CD4-positive, alpha-beta T cell treated with Interleukin-21 for 1 hour (primary cell): ENCODE measurements at places on chromosomes 11 and 22.
A peak's percentile ranks its signal among the peaks of the same experiment; 100 is the strongest.

DNA sequence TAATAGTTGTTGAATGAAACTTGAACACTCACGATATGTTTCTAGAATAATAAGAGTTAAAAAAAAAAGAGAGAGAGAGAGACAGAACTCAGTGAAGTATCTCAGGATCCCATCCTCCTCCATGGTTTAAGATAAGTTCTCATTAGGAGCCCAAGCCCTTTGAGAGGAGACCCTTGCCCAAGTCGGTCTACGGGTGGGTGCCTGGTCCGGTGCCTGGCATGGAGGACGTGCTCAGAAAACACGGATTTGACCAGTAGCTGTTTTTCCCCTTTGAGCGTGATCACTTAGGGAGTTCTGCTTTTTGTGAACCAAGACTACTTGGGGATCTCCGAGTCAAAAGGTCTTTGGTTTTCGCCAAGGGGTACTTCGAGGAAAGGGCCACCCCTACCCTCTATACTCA lies 40.6 kb downstream of the CACNG2 start:
- no peak for DNase-seq

DNA sequence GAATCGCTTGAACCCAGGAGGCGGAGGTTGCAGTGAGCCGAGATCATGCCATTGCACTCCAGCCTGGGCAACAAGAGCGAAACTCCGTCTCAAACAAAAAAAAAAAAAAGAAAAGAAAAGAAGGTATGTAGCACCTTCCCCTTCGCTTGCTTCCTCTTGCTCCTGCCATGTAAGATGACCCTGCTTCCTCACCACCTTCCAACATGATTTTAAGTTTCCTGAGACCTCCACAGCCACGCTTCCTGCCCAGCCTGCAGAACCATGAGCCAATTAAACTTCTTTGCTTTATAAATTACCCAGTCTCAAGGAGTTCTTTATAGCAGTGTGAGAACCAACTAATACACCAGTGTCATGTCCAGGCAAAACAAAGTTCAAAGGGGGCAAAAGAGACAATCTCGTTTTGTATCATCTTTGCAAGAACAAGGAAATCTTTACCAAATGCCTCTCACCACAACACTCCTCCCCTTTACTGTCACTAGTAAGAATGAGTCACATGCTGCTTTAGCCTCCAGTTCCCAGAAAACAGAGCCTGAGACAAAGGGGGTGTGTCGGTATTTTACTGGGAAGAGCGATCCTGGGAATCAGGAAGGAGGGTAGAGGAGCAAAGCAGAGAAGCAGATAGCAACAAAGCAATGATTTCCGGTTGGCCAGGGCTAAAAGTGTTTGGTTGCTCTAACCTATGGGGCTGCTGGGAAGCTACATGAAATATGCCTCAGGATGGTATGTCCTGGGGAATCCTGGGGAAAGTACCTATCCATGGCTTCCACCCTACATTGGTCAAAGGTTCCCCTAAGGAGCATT lies 10.5 kb upstream of the MCHR1 start:
- no peak for DNase-seq

DNA sequence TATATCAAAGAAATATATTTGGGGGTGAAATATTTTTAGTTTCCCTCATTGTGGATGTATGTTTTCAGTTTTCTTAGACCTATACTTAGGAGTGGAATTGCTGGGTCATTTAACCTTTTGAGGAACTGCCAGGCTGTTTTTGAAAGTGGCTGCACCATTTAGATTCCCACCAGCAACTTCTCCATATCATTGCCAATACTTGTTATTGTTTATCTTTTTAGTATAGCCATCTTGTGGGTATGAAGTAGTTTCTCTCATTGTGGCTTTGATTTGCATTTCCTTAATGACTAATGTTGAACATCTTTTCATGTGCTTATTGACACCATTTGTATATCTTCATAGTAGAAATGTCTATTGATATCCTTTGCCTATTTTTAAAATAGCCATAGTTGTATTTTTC lies 62.1 kb upstream of the B3GNT6 start:
- DNase-seq, result no peak

GRCh38 chr22:47089796-47090460 lies 327.5 kb downstream of the TBC1D22A start:
- DNase-seq, result no peak

- DNase-seq, result peak; percentile 53
Measured at GRCh38 chr11:36411202-36411640, 98.9 kb downstream of the TRAF6 start.

DNA sequence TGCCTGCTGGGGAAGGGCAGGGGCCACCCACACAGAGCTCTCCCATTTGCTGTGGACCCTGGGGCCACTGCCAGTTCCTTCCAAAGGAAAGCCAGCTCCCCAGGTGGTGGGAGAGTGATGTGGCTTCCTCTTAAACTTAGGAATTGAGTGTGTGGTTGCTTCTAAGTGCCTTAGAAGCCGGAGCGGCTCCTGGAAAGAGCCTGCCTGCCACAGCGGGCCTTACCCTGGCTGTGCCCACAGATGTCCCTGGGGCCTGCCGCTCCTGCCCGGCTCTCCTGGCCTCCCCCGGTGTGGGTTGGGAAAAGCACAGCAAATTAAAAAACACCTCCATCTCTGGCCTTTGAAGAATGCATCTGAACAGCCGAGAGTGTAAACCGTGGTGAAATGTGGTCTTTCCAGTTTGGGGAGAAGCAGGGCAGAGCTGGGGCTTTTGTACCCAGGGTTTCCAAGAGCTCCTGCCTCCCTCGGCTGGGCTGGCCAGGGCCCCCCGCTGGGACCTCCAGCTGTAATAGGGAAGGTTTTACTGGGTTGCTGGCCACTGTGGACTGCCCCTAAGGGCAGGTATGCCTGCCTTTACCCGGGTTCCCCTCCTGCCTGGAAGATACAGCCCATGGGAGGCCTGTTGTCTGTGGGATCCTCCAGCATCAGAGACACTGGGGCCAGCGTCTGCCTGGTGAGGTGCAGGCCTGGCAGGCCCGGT lies 30.2 kb downstream of the LRP5 start:
- DNase-seq, result no peak

- DNase-seq, result no peak
Measured at GRCh38 chr11:80107415-80107814, 666.6 kb upstream of the TENM4 start.

DNA sequence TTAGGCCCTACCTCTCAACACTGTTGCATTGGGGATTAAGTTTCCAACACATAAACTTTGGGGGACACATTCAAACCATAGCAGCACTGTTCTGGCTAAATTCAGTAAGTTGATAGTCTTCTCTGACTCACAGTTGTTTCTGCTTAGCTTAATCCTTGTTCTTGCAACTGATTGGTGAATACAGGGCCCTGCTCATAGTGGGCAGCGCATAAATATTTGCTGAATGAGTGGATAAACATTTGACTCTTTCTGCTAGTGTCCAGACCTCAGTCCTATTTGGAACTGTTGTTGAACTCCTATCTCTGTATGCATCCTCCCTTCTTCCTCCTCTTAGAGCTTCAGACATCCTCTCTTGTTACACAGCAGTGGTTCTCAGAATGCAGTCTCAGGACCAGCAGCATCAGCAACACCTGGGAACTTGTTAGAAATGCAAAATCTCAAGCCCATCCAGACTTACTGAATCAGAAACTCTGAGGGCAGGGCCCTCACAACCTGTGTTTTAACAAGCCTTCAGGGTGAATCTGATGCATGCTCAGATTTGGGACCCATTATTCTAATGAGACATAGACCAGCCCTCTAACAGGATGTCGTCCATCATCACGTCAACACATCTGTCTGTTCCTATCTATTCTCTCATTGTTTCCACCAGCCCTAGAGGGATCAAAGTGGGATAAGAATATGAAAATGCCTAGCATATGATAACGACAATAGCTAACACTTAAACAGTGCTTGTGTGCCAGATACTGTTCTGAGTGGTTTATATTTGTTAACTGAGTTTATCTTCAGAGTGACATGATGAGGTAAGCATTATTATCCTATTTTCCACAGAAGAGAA lies 22.3 kb downstream of the SPON1 start:
- no peak for DNase-seq

- DNase-seq, result no peak
Measured at GRCh38 chr11:77345621-77346020, 44.1 kb upstream of the GDPD4 start.
